ENCODE measurements at places on chromosomes 6 and 20.

- no peak for DNase-seq
These were observed 47.7 kb upstream of the POLR1H start for GRCh38 chr6:30013291-30013922.

DNA sequence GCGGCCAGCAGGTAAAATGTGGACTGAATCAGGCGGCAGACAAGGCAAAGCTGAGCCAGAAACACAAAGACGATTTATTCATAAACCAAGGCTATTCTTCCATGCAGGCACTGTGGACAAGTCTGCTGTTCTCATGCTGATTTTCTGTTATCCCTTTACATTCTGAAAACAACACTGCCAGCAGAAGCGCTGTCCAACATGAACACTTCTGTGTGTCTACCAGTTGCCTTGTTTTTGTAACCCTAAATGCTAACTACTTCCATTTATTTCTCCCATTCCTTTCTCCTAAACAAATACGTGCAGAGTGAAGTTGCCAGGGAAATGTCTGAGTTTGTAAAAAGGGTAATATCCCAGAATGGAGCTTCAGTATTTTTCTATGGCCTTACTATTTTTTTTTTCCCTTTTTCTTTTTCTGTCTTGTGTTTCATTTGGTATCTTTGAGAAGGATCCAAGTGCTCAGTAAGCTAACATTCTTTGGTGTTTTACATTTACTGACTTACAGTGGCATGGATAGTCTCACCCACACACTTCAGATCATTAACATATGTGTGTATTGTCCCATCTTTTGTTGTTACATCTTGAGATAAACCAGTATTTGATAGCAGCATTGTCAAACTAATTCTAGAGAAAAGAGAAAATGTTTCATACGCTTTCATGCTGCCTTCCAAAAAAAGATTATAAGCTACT is 1308.9 kb upstream of the MAP3K7 start:
- DNase-seq: no peak

GRCh38 chr6:168985705-168986104 is 267.9 kb downstream of the THBS2 start:
- no peak for DNase-seq

- no peak for DNase-seq
These were observed 178.7 kb downstream of the TAF4 start for GRCh38 chr20:61886721-61887595.

DNA sequence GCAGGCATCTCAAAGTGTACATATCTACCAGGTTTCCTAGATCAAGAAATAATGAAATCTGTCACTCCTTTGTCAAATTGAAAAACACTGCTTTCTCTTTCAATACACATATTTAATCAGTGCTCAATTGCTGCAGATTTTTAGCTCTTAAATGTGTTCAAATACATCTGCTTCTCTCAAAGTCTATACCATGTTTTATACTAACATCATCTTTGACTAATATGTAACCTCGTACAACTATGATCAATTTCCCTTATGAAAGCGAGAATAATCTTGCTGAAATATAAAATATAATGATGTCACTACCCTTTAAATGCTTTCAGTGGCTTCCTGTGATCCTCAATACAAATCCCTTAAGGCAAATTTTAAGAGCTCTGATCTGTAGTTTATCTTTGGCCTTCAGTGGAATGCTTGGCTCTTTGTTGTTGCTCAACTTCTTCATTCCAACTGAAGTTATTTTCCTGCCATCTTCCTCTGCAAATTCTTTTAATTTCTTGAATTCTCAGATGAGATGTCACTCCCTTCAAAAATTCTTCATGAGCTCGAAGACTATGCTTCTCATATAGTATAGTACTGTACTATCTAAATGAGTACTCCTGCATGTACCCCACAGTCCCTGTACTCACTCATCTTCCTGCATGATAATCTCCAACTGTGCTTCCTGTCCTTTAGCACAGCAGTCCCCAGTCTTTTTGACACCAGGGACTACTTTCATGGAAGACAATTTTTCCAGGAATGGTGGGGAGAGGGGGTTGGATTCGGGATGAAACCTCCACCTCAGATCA is 545.1 kb upstream of the GJE1 start:
- no peak for DNase-seq

DNA sequence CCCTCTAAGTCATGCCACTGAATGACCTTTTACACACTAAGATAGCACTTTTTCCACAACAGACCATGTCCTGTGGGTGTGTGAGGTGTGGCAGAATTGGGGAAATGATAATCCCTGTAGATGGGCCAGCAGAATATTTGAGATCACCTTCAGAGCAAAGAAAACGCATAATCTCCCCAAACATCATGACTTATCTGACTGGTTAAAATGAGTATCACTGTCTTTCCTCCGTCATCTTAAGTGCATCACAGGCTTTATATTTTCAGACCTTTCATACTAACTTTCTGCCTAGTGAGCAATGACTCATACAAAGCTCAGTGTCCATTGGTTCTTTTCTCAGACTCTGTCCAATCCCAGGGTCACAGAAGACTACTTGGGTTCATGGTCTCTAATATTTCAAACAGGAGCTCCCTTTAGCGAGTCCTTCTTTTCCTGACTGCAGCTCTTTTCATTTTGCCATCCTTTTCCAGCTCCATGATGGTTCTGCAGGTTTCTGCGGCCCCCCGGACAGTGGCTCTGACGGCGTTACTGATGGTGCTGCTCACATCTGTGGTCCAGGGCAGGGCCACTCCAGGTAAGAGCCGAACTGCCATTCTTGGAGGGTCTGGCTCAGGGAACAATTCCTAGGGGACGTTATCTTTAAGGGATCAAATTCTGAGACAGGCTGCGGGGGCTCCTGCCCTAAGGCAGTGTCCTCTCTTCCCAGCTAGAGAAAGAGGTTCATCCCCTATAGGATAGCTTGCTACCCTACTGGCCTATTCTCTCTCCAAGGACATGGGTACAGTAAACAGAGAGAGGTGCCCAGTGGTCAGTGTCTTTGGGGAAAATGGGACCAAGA is at the start of gene HLA-DPB1:
Gene HLA-DPB1 (plus strand): TSS at position 423 of the 838 bp plus-strand sequence. CDS start 52 bp downstream, at position 475.
- DNase-seq: no peak

DNA sequence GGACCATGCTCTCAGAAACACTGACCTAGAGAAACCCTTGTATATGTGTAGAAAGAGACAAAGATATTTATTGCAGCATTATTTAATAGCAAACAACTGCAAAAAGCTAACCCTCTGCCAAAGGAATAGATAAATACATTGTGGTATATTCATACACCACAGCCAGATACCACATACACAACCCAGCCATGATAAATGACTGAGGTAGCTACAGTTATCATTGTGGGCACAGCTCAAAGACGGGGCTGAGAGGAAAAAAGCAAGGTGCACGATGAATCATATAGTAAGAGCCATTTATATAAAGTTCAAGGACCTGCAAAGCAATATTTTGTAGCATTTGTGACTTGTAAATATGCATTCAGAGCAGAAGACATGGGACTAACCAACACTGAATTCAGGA is 30.8 kb downstream of the RSPO4 start:
- no peak for DNase-seq

DNA sequence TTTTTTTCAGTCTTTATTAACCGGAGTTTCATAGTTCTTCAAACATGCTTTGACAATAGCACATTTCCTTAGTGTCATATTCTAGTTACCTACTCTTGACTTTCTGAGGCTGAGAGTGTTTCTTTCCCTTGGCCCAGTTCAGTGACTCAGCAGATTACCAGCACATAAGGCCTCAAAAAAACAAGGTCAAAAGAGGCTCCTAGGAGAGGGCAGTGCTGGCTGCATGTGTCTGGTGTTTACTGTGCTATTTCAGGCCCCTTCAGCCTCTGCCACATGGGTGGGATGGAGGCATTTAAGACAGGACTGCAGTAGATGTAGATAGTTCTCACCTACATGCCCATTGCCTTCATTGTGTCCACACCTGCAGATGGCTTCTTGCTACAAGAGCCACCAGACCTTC is 198.2 kb upstream of the SSTR4 start:
- no peak for DNase-seq

- no peak for DNase-seq
These were observed 29.6 kb downstream of the RNF217 start for GRCh38 chr6:124991764-124992295.

DNA sequence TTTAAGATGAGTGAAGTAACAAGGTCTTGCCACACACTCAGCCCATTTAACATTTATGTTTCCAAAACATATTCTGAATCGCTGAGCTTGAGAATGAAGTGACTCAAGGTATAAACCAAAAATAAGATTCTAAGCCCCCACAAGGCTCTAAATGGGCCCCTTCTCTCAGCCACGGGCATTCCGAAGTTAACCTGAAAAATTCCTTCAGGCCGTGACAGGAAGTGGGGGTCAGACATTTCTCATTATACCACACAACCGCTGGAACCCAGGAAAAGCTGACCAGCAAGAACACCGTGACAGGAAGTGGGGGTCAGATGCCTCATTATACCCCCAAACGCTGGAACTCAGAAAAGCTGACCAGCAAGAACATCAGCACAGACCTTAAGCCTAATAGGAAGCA is 247.9 kb downstream of the ERMARD start:
- no peak for DNase-seq

DNA sequence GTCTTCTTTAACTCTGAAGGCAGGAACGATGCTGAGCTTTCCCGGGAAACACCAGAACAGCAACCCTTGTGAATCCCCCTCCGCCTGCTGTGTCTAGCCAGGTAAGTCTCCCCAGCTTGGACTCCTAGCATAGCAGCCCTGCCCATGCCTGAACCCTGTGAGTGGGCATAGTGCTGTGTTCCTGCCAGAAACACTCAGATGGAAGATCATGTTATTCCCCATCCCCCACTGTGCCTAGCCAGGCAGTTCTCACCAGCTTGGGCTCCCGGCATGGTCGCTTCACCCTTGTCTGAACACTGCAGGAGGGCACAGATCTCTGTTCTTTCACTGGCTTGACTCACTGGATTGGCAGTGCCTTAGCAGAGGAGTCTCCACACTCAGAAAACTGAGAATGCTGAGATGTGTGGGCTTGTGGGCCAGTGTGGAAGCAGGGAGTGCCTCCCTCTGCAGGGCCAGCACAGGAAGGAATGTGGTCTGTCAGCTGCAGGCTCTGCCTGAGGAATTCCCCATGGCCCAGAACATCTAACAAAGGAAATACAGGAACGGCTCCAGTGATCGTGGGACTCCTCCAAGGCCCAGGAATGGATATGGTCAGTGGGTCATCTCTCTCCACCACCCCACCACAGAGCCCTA is 440.1 kb upstream of the ADGRB3 start:
- no peak for DNase-seq

GRCh38 chr6:126266664-126267063 is 73.3 kb upstream of the CENPW start:
- no peak for DNase-seq

DNA sequence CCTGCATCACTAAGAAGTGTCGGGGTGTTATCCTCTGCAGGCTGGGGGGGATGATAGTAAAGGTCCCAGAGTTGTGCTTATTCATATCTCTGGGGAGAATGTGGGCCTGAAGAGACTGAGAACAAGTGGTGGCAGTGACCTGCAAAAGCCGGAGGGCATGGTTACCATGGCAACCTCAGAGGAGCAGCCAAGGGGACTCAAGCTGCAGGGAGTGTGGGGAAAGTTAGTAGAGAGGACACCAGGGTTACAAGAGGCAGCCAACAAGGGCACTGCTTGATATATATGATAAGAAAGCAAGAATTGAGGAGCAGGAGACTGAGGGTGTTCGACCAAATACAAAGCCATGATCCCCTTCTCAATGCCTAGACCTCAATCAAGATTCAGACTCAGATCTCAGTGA is 46.1 kb downstream of the HLA-F start:
- DNase-seq: no peak

GRCh38 chr20:60057866-60058807 is 99.9 kb downstream of the CDH26 start:
- peak; percentile 3 for DNase-seq
